CD4-positive, CD25-positive, alpha-beta regulatory T cell (primary cell): ENCODE measurements at places on chromosomes 7 and 10. TPM values are rescaled to one million over a fixed set of nuclear protein-coding genes. Genes with fewer than 3 reads are reported as not detected.
A peak's percentile ranks its signal among the peaks of the same experiment; 100 is the strongest.

GRCh38 chr7:144777005-144777839, 58.6 kb downstream of the TPK1 start:
- no peaks in the 10 kb centered on the region for H3K27me3 ChIP-seq
- no peak for DNase-seq
- peaks cover 10% of the 10 kb centered on the region for H3K4me1 ChIP-seq
- H3K4me3 ChIP-seq: no peak overlapping the region

DNA sequence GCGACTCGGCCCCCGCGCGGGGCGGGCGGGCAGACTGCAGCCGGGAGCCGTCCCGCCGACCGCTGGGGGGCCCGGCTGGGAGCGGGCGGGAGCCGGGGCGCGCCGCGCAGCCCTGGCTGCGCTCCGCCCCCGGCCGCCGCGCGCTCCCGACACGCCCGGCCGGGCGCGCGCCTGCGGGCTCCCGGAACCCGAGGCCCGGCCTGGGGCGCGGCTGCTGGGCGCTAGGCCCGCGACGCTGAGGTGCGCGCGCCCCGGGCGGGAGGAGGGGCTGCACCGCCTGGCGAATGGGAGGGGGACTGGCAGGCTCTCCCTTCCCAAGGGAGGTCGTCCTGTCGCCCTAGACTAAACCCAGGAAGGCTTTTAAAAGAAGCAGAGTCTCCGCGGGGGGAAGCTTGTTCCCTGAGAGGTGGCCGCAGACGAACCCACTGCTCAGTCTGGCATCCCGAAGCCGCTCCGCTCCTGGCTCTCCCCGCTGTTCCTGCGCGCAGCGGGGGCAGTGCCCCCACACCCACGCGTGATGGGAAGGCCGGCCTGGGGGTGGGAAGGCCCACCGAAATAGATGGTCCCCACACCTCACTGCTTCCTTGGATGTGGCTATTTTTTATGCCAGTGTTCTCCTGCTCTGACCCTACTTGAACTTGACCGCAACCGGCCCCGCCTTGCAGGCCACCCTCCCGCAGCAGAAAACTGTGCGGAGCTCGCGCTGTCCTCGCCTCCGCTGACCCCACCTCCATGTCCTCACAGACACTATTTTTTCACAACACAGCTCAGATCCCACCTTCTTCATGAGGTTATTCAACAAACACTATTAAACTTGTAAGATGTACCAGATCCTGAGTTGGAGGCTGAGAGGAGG, at the start of gene VOPP1:
Gene VOPP1 (minus strand): TSS at position 125 of the 856 bp plus-strand sequence. CDS start 178 bp downstream, outside the sequence.
- peak within 1 kb of the TSS; percentile 99 for H3K4me3 ChIP-seq
- DNase-seq: peak; percentile 67
- no peaks in the 10 kb centered on the region for H3K36me3 ChIP-seq
- peak within 1 kb of the TSS; percentile 79 for H3K27ac ChIP-seq

The LYZL1 gene
- total RNA-seq: not detected

- H3K27ac ChIP-seq: no peak overlapping the region
- no peak overlapping the region for H3K4me3 ChIP-seq
- no peak for DNase-seq
- no peaks in the 10 kb centered on the region for H3K4me1 ChIP-seq
- H3K27me3 ChIP-seq: no peaks in the 10 kb centered on the region
- H3K36me3 ChIP-seq: no peaks in the 10 kb centered on the region
Measured at GRCh38 chr7:155224116-155224811, 73.4 kb upstream of the INSIG1 start.

DNA sequence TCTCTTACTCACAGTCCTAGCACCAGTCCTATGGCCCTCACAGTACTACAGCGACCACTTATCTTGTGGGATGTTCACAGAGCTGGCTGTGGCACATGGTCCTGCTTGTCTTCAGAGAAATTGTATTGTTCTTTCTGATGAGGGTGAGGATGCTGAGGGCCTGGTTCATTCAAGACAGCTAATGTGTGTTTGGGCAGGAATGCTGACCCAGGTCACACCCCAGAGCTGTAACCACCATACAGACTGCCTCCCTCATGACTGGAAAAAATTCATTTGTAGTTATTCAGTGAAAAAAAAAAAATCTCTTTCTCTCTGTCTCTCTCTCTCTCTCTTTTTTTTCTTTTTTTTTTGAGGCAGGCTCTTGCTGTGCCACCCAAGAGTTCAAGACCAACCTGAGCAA, 83.5 kb downstream of the KLF6 start:
- H3K4me1 ChIP-seq: no peaks in the 10 kb centered on the region
- no peak for DNase-seq
- H3K27ac ChIP-seq: no peak overlapping the region

- H3K4me3 ChIP-seq: no peak overlapping the region
- H3K36me3 ChIP-seq: no peaks in the 10 kb centered on the region
- no peak overlapping the region for H3K27ac ChIP-seq
- H3K4me1 ChIP-seq: no peaks in the 10 kb centered on the region
- H3K27me3 ChIP-seq: peaks cover 9% of the 10 kb centered on the region
Measured at GRCh38 chr10:6770846-6771245, 190.8 kb upstream of the PRKCQ start.

- no peak for DNase-seq
- H3K27ac ChIP-seq: no peak overlapping the region
- no peaks in the 10 kb centered on the region for H3K27me3 ChIP-seq
- H3K4me3 ChIP-seq: no peak overlapping the region
- no peaks in the 10 kb centered on the region for H3K36me3 ChIP-seq
Measured at GRCh38 chr7:66326501-66327215, 121.5 kb downstream of the TPST1 start.

GRCh38 chr10:6347391-6347951, 144.7 kb downstream of the PFKFB3 start:
- DNase-seq: no peak
- peaks cover 31% of the 10 kb centered on the region for H3K4me1 ChIP-seq
- no peaks in the 10 kb centered on the region for H3K27me3 ChIP-seq
- peak overlapping the region; percentile 80 for H3K4me3 ChIP-seq
- H3K27ac ChIP-seq: peak overlapping the region; percentile 89
- no peaks in the 10 kb centered on the region for H3K36me3 ChIP-seq

DNA sequence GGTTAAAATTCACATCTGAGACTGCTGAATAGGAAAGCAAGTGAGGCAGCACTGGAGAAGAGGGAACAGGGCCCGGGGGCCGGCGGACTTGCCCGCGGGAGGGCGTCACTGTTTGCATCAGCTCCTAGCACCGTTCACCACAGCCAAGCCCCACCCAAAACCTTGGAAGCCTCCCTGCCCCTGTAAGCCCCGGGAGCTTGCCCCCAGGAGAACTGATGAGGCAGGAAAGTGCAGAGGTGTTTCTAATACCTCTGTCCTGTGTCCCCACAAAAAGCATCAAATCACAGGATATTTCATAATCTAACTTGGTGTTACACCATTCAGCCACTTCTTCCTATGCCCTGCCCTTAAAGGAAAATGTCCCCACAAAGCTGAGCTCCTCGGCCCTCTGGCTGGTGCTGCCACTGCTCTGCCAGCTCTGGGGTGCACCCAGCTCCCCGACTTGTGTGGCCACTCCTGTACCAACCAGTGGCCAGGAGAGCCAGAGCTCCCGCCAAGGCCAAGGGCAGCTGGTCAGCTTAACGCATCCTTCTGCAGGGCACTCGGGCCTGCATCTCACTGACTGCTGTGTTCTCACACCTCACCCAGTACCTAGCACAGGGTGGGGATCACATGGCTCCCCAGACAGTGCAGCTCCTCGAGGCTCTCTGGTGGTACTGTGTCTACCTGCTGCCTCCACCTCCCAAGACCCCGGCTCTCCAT, 47.3 kb upstream of the CNPY1 start:
- H3K27ac ChIP-seq: no peak overlapping the region
- H3K4me1 ChIP-seq: no peaks in the 10 kb centered on the region
- DNase-seq: no peak
- H3K4me3 ChIP-seq: no peak overlapping the region

GRCh38 chr10:129604333-129605032, 137.4 kb downstream of the MGMT start:
- no peak for DNase-seq
- no peaks in the 10 kb centered on the region for H3K4me1 ChIP-seq
- no peaks in the 10 kb centered on the region for H3K27me3 ChIP-seq
- no peak overlapping the region for H3K27ac ChIP-seq

DNA sequence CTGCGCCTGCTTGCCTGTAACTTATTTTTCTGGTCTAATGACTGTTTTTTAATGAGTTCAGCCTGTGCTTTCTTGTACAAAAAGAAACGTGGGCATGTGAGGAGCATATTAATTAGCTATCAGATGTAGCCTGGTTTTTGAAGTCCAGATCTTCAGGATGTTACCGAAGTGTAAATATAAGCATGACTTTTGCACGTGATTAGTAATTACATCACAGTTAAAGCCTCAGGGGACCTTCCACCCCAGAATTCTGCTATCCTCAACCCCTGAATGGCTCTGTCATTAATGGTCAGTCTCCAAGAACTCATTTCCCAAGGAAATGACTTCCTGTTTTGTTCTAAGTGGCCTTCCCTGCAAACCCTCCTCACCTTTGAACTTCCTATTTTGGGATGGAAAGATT, 2.1 kb upstream of the PRXL2A start:
- no peak overlapping the region for H3K27ac ChIP-seq
- no peak overlapping the region for H3K4me3 ChIP-seq
- no peak for DNase-seq
- peaks cover 17% of the 10 kb centered on the region for H3K4me1 ChIP-seq
- peaks cover 12% of the 10 kb centered on the region for H3K27me3 ChIP-seq

The VGF gene
- not detected for total RNA-seq

- no peaks in the 10 kb centered on the region for H3K27me3 ChIP-seq
- no peaks in the 10 kb centered on the region for H3K36me3 ChIP-seq
- DNase-seq: no peak
- no peak overlapping the region for H3K27ac ChIP-seq
- H3K4me3 ChIP-seq: no peak overlapping the region
Measured at GRCh38 chr10:131155876-131156230, 155.7 kb downstream of the TCERG1L start.

The MACC1 gene
- total RNA-seq: 1.0 TPM

The PIK3CG gene
- 35.4 TPM for total RNA-seq

- no peak for DNase-seq
- H3K27me3 ChIP-seq: peaks cover 17% of the 10 kb centered on the region
- H3K4me1 ChIP-seq: peaks cover 21% of the 10 kb centered on the region
- no peak overlapping the region for H3K4me3 ChIP-seq
Measured at GRCh38 chr10:101118031-101118430, 13.1 kb upstream of the TLX1 start.

- H3K4me1 ChIP-seq: no peaks in the 10 kb centered on the region
- no peak for DNase-seq
- no peak overlapping the region for H3K27ac ChIP-seq
Measured at GRCh38 chr7:12771378-12771877, 84.0 kb downstream of the ARL4A start.

DNA sequence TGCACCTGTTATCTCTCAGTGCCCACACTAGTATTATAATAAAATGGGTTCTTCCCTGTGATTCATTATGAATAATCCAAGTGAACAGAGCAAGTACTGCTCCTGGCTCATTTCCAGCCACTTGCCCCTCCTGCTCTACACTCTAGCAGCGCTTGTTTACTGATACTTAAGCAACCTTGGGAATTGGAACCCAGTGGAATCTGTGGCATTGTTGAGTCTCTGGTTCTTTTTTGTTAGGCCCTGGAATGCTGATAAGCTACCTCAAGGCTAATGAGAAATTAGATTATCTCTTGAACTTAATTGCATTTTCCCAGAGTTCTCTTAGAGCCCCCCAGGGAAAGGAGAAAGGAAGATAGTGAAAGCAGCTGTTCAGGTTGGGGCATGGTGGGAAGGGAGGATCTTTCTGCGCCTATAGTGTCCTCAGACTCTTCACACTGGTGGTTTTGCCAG, 34.0 kb downstream of the PRKAR2B start:
- H3K27me3 ChIP-seq: no peaks in the 10 kb centered on the region
- H3K4me3 ChIP-seq: no peak overlapping the region
- H3K27ac ChIP-seq: no peak overlapping the region
- DNase-seq: no peak

DNA sequence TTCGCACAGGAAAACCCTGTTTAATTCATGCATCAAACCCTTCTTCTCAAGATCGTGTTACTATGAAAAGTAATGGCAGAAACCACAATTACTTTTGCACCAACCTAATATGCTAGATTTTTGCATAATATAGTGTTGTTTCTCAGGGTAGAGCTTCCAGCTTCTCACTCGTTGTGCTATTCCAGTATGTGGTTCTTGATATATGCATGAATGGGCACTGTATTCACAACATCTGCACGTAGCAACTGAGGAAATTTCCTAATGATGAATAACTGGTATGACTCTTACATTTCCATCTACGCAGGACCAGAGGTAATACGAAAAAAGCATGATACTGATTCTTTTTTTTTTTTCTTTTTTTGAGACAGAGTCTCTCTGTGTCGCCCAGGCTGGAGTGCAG, 326.6 kb upstream of the GALNT17 start:
- no peaks in the 10 kb centered on the region for H3K4me1 ChIP-seq
- H3K4me3 ChIP-seq: no peak overlapping the region

The ZNF488 gene
- not detected for total RNA-seq

The GGCT gene
- 10.9 TPM for total RNA-seq

GRCh38 chr10:43076876-43077420, at the start of gene RET:
Gene RET (plus strand): TSS chr10:43077069. CDS start chr10:43077259, 190 bp downstream.
- DNase-seq: no peak
- no peak within 1 kb of the TSS for H3K4me3 ChIP-seq
- no peak within 1 kb of the TSS for H3K27ac ChIP-seq
- H3K4me1 ChIP-seq: no peaks in the 10 kb centered on the region
- H3K36me3 ChIP-seq: no peaks in the 10 kb centered on the region

DNA sequence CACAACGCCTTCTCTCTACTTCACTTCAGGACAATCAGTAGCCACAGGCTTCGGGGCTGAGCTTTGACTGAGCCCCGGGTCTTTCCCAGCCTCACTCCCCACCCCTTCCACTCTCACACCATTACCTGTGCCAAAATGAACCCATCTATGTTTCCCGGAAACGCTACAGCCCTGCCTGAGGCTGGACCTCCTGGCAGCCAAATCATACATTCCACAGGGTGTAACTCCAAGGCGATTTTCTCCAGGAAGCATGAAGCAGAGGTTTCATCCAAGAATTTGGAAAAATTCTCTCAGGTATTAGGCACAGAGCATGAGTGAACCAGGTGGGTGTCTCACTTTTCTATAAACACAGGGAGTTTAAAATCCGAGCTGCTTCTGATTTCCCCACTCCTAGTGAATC, 286.3 kb downstream of the TNS3 start:
- H3K27me3 ChIP-seq: no peaks in the 10 kb centered on the region
- H3K4me1 ChIP-seq: no peaks in the 10 kb centered on the region
- no peak overlapping the region for H3K4me3 ChIP-seq

The TBC1D12 gene
- not detected for total RNA-seq

GRCh38 chr7:44375926-44376342, 50.5 kb upstream of the CAMK2B start:
- no peaks in the 10 kb centered on the region for H3K27me3 ChIP-seq
- H3K4me3 ChIP-seq: no peak overlapping the region
- no peak for DNase-seq
- H3K4me1 ChIP-seq: no peaks in the 10 kb centered on the region
- H3K27ac ChIP-seq: no peak overlapping the region
